Hematopoietic multipotent progenitor cell treated with erythropoietin and hydrocortisone succinate and interleukin-3 and kit ligand, for 17 days (in vitro differentiated cells): ENCODE measurements at places on chromosomes 12 and 14.

DNA sequence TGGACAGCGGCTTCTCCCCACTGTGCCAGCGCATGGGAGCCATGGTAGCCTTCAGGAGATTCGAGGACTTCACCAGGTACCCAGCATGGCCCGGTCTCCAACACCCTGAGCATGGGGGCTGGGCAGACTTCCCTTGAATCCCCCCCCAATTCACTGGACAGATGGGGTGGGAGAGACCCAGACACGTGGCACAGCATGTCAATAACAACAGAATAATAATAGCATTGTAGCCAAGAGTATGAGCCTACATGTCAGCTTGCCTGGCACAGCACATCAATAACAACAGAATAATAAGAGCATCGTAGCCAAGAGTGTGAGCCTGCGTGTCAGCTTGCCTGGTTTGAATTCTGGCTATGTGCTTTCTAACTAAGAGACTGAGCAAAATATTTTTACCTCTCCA lies 76.4 kb downstream of the FOXN4 start:
- no peak for DNase-seq

DNA sequence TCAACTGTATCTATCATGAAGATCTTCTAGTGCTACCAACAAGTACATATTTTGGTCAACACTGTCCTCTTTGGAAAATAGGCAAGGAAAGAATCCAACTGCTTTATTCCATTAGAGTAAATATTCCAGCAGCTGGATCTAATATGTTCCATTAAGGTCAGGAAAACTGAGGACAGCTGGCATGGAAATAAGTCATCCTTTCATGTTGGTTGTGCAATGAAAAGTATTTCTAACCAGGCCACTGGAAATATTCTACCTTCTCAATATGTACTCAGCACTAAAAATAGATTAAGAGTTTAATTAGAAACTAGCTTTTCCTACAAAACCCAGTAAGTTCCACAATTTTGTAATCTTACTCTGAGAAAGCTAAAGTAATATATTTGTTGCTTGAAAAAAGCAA lies 19.6 kb downstream of the HIGD1C start:
- no peak for DNase-seq

DNA sequence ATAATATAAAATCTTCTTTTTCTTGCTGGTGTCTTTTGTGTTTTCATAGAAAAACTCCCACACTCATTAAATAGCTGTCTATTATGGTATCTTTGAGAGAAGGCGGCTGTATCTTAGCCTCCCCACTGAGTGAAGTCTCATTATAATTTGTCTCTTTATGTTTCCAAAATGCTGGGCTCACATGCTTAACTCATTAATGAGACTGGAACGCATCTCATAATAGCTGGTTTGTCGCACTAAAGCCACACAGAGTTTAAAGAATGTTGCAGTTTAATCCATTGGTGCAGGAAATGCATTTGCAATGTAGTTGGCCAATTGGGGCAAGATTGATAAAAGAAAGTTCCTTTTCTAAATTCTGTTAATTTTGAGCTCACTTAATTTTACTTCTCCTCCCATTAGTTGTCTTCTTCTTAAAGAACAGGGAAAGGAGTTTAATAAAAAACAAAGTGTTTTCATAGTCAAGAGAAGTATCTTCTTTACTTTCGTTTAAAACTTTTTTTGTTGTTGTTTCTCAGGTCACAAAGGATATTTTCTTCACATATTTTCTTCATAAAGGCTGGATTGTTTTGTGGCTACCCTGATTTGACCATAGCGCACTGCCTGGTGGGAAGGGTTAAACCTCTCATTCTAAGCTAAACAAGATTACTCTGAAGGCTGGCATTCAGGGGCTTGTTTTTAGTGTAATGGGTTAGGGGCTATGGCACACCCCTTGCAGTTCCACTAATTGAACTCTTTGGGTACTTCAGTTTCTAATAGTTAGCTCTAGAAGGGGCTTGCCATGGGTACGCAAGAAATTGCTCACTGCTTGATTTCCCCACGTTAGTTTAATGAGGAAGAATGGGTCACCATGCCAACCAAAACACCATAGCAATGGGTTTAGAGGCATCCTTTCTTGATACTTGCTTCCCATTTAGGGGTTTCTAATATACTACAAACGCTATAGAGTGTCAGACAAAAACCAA lies 197.0 kb downstream of the TMTC2 start:
- DNase-seq, result no peak

- DNase-seq, result no peak
Observed at GRCh38 chr12:57389033-57389432, 41.8 kb downstream of the R3HDM2 start.

GRCh38 chr12:95700316-95700785 lies 90.2 kb downstream of the NTN4 start:
- no peak for DNase-seq

- DNase-seq, result no peak
Observed at GRCh38 chr14:91867316-91867988, at the start of gene TC2N. Gene TC2N, minus strand, starts transcription at chr14:91867536. Its CDS starts 53,767 bp downstream, at chr14:91813769.

- no peak for DNase-seq
Observed at GRCh38 chr14:23660290-23661226, 24.4 kb downstream of the DHRS2 start.

DNA sequence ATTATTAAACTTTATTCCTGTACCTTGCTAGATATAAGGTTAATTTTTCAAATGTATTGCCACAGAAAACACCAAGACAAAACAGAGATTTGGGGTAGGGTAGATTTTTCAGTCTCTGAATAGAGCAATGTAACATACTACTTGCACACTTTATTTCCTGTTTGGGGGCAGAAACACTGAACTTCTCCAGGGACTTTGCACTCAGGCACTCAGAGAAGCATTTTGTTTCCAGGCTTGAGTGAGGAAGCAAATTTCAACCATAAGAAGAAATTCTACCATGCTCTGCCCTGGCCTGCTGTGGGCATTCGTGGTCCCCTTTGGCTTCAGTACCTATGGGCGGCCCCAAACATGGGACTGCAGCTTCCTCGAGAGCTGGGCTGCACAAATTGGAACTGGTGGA lies 399.1 kb downstream of the DAD1 start:
- DNase-seq, result no peak

GRCh38 chr14:34229140-34229539 lies 232.9 kb downstream of the SPTSSA start:
- no peak for DNase-seq

DNA sequence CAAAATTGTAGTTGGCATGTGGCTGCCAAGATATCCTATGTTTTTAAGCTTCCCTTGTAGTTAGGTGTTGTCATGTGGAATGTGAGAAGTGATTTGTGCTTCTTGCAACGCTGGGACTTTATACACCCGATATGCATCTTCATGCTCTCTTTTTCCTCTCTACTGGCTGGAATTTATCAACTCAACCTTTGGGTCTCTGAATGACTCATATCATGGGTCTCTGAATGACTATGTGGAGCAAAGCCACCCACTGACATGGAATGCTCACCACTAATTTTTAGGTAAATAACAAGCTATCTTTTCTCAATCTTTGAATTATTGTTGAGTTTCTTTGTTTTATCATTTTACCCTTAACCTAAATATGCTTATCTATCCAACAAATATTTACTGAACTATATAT lies 144.6 kb downstream of the ATP23 start:
- no peak for DNase-seq

DNA sequence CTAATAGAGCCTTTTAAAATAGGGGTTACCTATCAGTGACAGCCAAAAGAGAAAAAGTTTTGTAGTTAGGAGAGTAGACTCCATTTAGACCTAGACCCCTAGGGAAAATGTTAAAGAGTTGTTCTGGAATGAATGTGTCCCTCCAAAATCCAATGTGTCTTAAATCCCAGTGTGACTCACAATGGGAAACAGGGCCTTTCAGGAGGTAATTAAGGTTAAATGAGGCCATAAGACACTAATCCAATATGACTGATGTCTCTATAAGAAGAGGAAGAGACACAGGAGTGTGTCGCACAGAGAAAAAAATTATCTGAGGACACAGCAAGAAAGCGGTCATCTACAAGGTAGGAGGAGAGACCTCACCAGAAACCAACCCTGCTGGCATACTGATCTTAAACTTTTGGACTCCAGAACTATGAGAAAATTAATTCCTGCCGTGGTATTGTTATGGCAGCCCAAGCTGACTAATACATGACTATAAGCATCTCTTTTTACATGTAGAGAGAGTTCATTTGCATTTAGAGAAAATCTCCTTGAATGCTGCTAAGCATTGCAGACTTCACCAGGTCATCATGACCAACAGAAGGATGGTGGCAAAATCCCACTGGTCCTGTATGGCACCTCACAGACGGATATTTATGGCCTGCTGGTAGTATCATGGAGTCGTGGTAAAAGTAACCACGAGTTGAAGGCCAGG lies 259.6 kb upstream of the TMTC1 start:
- DNase-seq, result no peak

DNA sequence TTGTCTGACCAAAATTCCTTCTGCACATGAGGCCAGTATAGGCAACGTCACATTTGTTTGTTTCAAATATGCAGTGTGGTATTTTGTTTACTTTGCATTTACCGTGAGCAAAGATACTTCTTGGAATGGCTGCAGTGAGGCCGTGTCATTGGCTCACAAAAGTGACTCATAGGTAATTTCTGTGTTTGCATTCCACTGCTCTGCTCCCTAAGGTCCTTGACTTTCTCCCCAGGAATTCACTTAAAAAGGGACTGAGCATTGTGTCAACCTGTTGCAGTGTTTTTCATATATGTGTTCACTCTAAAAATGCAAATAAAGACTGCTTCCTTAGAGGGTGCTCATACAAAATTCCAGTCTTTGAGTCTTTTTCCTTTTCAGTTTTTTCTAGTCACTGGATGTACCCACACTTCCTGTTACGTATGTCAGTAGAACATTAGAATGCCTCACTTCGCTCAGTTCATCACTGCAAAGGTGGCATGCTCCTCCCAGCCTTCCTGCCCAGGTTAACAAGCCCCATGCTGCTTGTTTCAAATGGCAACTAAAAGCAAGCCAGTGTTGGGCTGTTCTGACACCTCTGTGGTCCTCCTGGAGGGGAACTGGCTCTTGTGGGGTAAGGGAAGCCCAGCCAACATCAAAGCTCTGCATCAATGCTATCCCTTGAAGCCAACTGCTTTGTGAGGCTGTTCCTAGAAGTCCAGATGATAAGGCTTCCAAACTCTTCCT lies 9.1 kb downstream of the C12orf76 start:
- DNase-seq, result no peak

DNA sequence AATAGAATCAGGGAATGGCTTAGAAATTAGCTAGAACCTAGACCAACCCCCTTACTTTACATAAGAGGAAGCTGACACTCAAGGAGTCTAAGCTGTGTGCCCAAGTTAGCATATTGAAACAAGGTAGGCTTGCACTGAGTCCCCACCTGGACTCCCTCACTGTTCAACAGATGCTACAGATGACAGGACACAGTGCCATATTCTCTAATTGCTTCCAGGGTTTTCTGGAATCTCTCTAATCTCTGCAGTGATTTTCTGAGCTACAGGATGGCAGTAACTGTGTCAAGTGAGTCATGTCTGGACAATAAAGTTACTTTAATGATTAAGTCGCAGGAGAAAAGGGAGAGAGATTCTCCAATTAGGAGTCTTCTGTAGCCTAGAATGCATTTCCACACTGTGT lies 35.8 kb downstream of the AKAP6 start:
- DNase-seq, result no peak

DNA sequence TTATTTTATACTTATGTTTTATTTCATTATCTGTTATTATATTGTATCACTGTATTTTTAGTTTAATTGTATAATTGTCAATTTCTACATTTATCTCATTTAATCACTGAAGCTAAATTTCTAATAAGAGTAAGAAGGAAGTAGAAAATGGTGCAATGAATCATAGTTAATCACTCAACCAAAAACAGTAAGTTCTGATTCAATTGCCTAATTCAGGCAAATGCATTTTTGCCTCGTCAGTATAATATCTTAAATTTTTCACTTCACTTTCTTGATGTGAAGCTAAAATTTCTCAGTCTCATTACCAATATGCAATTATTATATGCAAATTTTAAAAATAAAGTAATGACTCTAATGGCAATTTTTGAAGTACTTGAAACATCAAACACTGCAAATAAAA lies 340.5 kb upstream of the USP15 start:
- DNase-seq, result no peak

DNA sequence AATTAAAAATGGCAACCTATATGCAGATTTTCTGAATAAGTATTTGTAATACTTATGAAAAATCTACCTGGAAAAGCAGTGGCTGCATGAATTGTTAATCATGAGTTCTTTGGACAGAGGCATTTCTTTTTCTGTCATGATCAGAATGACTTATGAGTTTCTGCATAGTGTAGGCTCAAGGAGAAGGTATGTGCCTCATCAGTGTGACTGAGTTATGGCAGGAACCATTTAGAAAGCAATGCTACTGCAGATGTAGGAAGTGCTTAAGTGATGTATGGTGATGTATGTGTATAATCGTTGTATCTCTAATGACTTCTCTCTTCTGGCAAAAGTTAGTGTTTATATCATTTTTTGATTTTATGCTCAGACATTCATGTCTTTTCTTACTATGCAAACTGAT lies 816.4 kb upstream of the FBXO33 start:
- no peak for DNase-seq

DNA sequence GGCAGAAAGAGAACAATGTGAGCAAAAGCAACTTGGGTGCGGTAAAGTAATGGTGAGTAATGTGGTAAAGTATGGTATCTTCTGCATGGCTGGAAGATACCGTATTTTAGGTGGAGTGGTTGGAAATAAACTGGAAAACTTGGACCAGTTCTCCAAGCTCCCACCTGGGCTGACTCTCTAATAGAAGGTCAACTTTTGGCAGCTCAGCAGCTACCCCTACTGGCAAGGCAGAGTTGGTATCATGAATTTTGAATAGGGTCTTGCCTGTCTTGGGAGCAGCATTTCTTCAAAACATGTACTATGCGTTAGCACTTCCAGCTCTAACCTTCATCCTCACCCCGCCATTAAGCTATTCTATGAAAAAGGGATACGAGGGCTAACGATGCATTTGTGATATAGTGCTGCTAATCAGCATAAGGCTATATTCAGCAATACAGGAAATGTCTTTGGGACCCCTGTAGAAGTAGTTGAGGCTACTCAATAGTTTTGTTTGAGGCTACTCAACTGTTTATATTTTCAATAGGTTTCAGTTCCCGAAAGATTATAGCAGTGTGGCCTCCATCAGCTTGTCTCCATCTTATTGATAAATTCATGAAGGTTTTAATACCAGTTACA lies 276.3 kb upstream of the FAR2 start:
- DNase-seq, result no peak

DNA sequence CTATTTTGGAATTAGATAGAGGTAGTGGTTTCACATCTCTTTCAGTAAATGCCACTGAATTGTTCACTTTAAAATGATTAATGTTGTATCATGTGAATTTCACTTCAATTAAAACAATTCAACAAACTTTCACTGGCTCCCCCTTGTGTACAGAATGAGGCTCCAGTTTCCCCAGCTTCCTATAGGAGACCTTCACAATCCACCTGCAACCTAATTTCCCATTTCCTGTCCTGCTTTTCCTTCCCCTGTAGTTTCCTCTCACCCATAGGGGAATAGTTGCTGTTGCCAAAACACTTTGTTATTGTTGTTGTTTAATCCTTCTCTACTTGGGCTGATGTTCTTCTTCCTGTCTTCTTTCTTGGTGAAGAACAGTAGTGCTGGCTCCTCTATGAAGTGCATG lies 59.8 kb downstream of the NPAS3 start:
- no peak for DNase-seq
